ENCODE measurements at places on chromosomes 16 and 17.

DNA sequence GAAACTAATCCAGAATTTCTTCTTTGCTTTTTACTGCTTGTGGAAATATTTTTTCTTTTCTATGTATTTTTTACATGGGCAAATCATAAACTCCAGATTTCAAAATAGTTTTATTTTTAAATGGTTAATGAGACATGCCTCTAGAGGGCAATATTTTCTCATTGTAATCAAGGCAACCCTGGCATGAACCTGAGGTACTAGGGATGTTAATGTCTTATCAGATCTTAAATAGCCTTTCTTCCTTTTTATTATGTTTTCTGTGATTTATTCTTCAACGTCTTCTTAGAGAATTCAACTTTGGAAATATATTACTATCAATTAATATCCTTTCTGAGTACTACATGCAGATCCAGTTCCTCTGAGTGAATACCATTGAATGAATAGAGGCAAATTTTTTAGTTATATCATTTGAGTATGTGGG, 324.7 kb downstream of the BCAS3 start:
- DNase-seq: peak; percentile 28

- DNase-seq: peak; percentile 50
These were observed 680 bp downstream of the ZNF629 start for GRCh38 chr16:30786115-30786935.

- no peak for DNase-seq
These were observed 24.6 kb downstream of the LYRM9 start for GRCh38 chr17:27868565-27868964.

GRCh38 chr16:68064791-68065365, 20.3 kb upstream of the NFATC3 start:
- peak; percentile 16 for DNase-seq

DNA sequence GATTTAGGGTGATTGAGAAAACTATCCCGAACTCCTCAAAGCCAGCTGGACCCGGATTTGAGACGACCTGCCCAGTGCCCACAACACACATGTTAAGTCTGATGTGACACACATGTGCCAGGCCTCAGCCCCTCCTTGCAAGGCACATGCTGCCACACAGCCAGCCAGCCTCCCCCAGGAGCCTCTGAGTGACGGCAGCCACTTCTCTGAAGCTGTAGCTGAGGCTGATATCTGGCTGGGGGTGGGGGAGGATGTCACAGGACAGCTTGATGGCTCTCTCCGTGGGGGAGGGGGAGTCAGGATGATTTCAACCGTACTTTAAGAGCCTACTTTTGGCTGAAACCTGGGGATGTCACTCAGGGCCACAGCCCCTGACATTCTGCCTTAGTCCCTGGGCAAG, 40.9 kb downstream of the SRCIN1 start:
- no peak for DNase-seq

- no peak for DNase-seq
These were observed 12.0 kb downstream of the SNN start for GRCh38 chr16:11679941-11680911.

DNA sequence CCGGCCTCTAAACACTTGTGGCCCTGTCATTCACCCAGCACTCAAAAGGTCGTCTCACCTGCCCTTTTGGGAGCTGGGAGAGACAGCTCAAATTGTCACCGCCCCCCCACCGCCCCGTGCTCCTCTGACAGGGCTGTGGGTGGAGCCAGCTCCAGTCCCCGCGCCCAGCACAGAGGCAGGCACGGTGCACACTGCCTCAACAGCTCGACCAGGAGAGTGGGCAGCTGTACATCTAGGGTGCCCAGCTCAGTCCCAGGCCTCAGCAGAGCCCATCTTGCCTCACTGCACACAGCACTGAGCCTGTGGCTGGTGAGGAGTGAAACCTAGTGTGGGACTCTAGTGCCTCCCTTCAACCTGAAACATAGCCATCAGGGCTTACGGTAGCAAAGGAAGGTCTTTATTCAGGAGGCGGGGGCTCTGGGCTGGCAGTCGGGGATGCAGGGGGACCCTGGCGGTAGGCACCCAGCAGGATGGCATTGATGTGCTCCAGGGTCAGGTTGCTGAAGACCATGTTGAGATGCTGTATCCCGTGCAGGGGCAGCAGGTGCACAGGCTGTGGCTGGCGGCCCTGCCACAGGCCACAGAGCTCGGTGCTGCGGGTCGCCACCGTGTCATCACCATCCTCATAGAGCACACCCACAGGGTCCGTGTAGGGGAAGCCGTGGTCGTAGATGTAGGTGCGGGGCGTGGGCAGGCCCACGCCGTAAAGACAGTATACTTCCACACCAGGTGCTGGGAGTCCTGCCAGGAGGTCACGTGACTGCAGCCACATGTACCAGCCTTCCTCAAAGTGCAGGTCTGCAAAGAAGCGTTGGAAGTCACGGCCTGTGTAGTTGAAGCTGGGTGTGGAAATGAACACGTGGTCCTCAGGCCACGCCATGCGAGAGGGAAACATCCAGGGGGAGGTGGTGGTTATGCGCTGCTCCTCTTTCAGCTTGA, 3.1 kb upstream of the PSMB10 start:
- no peak for DNase-seq

- no peak for DNase-seq
These were observed 21.0 kb downstream of the MYLK3 start for GRCh38 chr16:46727184-46727583.

GRCh38 chr17:70327723-70328122, 158.4 kb downstream of the KCNJ2 start:
- DNase-seq: no peak

DNA sequence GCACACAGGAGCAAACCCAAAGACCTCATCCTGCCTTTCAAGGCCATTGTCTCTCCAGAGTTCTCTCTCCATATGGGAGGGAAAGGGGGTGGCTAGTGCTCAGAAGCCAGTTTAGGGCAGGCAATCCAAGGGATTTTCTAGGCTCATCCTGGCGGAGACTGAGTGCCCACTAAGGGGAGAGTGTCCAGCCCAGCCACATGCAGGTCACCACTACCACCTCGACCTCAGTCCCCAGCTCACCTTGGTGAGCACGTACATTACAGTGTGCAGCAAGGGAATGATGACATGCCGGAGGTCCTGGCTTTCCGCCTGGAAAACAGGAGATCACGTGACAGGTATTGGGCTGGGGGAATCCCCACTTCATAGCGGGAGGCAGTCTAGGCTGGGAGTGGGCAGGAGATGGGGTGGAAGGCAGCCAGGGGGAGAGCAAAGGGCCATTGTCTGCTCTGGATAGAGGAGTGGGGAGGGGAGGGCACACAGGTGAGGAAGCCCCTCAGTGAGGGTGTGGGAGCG, 29.9 kb downstream of the PIK3R6 start:
- no peak for DNase-seq

GRCh38 chr16:84654998-84655397, 6.7 kb downstream of the KLHL36 start:
- no peak for DNase-seq

GRCh38 chr17:68759002-68759342, 157.8 kb upstream of the FAM20A start:
- DNase-seq: no peak

- no peak for DNase-seq
These were observed 3.9 kb downstream of the SSTR2 start for GRCh38 chr17:73168667-73169066.

DNA sequence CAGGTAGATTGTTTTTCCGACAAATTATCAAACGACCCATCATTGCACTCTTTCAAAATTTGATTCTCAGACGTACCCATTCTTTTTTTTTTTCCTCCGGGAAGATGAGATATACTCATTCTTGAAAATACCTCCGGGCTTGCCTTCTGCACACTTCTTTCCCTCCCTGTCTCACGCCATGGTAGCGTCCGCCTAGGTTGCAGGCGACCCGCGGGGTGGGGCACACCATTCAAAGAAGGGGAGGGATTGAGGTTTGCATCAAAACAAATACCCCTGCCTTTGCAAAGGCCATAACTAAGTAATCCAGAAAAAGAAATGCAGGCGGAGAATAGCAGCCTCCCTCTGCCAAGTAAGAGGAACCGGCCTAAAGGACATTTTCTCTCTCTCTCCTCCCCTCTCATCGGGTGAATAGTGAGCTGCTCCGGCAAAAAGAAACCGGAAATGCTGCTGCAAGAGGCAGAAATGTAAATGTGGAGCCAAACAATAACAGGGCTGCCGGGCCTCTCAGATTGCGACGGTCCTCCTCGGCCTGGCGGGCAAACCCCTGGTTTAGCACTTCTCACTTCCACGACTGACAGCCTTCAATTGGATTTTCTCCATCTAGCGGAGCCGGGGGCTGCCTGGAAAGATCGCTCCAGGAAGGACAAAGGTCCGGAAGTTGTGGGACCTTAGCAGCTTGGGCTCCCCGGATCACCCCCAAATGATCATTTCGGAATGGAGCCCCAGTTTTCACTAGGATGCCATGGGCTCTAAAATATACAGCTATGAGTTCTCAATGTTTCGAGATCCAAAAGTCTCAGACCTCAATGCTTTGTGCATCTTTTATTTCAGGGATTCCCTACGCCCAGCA, 843 bp downstream of the TP53 start:
- peak; percentile 85 for DNase-seq

DNA sequence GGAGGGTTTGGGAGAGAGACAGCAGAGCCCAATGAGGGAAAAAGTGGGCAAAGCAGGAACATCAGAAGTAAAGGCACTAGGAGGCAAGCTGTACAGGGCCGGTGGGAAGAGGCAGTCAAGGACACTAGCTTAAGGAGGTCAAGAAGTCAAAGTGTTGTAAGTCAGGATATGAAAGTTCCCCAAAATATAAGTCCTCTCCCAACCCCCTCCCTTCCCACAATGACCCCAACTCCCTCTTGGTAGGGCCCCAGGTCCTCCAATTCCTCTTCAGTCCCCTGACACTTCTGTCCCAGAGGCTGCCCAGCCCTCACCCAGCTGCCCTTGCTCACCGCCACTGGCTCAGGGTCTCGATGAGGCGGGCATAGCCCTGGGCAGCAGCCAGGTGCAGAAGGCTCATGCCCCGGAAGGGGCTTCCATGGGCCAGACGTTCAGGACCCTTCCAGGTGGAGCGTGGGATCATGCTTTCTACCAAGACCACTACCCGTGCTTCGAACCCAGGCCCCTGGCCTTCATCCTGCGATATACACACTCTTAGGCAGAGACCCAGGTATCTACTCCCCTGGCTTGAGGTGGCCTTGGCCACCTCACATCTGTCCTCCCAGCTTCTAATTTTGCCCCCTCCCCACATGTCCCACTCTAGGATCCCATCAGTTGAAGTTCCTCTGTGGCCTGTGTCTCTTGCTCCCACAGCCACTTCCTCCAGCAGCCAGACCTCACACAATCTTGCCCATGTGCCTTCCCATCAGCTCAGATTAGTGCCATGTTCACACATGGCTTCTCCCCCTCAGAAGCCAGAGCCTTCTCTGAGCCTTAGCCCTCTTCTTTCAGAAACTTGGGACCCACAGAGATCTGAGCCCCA, 5.9 kb upstream of the SPAG7 start:
- DNase-seq: no peak

GRCh38 chr17:74403512-74404137, 28.3 kb upstream of the GPRC5C start:
- no peak for DNase-seq

DNA sequence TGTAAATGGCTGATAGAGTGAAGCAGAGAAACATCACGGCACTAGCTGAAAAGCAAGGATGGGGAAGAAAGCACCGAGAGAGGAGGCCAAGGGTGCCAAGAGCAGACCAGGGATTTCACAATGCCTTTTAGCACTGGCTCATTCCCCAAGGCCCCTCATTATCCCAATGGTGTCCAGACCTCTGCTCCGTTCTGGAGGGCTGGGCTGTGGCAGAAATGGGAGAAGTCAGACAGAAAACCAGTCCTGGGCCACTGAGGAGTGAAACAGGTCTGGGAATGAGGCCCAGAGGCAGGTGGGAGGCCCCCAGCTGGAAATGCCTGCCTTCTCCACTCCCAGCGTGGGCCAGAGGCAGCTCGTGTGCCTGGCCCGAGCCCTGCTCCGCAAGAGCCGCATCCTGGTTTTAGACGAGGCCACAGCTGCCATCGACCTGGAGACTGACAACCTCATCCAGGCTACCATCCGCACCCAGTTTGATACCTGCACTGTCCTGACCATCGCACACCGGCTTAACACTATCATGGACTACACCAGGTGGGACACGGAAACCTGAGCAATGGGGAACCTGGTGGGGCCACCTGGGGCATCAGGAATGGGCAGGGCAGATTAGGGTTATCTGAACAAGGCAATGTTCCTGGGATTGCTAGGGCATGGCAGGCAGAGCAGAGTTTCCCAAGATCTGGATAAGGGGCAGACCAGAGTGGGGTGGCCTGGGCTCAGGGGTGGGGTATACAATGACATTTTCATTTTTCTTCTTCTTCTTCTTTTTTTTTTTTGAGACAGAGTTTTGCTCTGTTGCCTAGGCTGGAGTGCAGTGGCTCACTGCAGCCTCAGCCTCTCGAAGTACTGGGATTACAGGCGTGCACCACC, 20.3 kb downstream of the ANKRD40 start:
- no peak for DNase-seq

DNA sequence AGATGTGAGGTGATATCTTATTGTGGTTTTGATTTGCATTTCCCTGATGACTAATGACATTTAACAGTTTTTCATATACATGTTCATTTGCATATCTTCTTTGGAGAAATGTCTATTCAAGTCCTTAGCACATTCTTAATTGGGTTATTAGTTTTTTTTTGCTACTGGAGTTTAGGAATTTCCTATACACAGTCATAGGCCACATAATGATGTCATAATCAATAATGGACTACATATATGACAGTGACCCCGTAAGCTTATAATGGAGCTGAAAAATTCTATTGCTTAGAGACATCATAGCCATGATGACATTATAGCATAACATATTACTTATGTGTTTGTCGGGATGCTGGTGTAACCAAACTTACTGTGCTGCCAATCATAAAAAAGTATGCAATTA, 83.7 kb downstream of the ABCA8 start:
- no peak for DNase-seq

All from NCI-H345 (cell line).